ENCODE measurements at places on chromosomes 4 and X.

DNA sequence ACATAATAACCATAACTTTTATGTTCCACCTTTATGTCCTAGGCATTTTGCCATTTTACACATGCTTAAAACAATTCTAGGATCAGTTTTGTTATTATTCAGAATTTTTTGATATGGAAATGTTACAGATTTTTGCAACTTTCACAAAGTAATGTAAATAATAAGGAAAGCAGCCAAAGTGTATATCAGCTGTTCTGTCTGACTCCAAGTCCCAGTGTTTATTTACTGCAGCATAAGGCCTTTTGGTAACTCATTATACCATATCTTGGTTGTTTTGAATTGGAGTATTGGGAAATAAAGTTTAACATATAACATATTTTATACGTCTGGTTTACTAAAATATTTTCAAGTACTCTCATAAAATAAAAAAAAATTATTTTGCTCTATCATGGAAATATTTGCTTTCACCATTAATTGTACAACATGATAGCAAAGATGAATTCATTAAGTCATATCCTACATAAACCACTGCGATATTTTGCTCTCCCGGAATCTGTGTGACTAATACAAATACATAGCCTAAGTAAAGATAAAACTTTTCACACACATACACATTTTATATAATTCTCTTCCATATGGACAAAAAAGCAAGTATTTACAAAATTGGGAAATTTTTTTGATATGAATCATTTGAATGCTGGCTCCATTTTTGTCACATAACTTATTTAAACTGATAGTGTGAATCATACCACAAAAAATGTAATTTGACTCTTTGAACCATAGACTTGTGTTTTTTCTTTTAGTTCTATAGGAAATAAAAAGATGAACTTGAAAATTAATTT lies 399.0 kb downstream of the PABPC4L start:
- DNase-seq: no peak

- DNase-seq: no peak
Observed at GRCh38 chrX:56764975-56765791, 36.1 kb downstream of the NBDY start.

- peak; percentile 64 for DNase-seq
Observed at GRCh38 chr4:61786211-61786610, 586.1 kb downstream of the ADGRL3 start.

DNA sequence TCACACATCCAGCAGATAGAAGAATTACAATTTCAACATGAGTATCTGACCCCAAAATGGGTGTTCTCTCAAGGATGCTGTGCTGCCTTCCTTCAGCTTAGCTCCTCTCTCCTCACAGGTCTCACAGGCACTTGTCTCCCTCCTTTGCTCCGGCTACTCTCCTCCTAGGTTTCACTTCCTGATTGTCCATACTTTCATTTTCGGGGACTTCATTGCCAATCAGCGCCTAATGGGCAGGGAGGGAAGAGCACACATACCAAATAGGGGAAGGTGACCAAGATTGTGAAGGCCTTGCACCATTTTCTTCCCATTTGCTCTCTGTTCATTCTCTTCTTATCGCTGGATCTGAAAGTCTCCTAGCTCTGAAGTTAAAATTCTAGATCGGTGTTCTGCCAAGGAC lies 125.4 kb upstream of the EOLA2 start:
- DNase-seq: no peak

GRCh38 chr4:6727081-6727942 lies 11.3 kb downstream of the BLOC1S4 start:
- DNase-seq: no peak

GRCh38 chrX:46218373-46218772 lies 326.8 kb downstream of the ZNF674 start:
- DNase-seq: no peak

- no peak for DNase-seq
Observed at GRCh38 chr4:2277956-2278355, 16.0 kb upstream of the MXD4 start.

GRCh38 chr4:147157860-147158701 lies 212.4 kb upstream of the TTC29 start:
- no peak for DNase-seq

DNA sequence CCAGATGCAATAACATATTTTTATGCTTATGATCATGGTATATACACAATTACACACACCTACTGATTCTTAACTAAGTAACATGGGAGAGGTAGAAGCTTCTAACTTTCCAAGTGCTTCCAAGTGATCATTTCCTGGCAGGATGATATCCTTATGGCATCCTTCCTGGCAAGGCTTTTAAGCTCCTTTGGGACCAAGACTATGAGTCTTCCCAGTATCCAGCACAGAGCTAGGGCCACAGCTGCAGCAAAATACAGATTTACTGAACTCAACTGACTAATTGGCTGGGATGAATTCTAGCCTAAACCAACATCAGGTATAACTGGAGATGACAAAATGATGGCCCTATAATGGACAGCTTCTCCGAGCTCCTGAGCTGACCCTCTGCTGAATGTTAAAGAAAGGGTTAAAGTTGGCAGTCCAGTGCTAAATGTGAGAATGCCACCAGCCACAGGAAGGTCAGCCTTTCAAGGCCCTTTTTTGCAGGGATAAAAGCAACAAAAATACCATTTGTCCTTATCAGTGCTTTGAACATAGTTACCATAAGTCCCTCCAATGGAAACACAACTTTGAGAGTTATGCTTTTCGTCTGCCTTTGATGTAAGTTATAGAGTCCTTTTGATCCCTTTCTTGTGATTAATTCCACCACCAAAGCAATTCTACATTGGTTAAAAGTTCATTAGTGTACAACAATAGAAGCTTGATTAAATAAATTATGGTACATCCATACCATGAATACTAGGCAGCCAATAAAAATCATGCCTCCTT lies 73.4 kb downstream of the MGST2 start:
- no peak for DNase-seq

DNA sequence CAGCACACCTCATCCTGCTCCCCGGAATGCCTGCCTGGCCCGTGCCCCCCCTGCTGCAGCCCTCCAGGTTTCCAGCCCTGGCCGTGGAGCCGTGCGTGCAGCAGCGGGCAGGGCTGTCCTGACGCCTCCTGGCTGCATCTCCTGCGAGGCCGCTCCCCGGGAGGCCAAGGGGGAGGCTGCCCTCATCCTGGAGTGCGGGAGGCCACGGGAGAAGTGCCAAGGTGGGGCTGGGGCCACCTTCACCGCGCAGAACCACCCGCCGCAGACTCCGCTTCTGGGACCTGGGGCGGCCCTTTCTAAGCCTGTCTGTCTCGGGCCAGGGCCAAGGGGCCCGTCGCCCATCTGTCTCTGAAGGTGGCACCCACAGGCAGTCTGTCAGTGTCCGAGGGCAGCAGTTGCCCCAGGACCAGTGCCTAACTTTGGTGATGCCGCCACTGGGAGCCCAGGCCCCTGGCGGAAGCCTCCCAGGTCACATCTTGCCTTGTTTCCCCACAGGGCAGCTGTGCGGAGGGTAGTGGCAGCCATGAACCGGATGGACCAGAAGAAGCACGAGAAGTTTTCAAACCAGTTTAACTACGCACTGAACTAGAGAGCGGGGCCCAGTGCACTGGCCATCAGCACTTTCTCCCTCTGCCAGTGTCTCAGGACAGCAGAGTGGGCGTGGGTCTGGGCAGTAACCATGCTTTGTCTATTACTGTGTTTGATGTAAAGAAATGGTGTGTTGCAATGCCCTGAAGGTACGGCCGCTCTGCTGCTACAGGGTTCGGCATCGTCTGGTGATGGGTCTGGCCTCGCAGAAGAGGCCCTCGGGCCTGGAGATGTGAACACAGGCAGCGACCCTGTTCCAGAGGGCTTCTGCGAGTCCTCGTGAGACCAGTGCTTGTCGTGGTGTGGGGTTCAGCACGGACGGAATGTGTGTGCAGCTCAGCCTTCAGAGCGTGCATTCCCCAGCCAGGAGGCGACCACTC lies 20.6 kb downstream of the NKX1-1 start:
- DNase-seq: no peak

DNA sequence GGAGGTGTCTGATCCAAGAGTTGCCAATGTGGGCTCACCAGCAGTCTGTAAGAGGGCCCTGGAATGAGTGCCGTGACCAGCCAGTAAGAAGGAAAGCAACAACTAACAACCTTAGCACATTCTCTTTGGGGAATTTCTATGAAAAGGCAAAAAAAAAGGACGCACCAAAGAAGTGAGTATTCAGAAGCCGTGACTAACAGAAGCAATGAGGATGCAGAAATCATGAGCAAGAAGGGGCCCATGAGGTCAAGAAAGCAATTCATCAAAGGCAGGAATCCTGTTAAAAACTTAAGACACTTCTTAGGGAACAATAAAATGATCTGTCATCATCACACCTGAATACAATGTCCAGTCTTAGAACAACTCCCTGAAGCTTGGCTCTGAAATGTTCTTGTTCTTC lies 260.5 kb downstream of the RAPGEF2 start:
- no peak for DNase-seq

DNA sequence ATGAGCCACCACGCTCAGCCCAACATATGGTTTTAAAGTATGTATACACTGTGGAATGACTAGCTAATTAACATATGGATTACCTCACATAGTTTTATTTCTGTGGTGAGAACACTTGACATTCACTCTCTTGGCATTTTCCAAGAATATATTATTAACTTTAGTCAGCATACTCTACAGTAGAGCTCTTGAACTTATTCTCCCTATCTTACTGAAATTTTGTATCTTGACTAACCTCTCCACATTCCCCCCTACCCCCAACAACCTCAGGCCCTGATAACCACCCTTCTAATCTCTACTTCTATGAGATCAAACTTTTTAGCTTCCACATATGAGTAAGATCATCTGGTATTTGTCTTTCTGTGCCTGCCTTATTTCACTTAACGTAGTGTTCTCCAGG lies 38.6 kb upstream of the AGA start:
- DNase-seq: no peak

- DNase-seq: no peak
Observed at GRCh38 chr4:3827616-3828492, 61.7 kb downstream of the ADRA2C start.

- no peak for DNase-seq
Observed at GRCh38 chrX:31546126-31546525, 474.3 kb upstream of the FTHL17 start.

DNA sequence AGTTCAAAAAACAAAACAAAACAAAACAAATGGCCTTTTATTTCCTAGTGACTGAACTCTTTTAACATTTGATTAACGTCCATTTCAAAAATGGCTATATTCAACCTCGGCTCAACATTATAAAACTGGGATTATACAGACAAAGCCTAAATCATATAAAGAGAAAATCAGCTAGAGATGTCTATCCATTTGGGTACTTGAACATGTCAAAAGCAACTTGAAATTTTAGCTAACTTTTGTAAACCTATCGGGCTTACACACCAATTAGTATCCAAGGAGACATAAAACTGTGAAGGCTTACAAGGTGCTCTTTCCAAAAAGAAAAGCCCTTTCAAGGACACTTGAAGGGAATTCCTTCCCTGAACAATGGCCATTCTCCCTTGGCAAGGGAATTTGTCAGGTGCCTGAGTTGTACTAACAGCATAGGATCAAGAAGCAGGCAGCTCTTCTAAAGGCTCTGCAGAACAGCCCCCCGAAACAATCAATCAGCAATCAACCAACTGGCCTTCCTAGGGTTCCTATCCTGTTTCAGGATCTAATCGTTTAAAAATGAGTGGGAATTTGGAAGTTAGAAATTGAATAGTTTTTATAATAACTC lies 633.7 kb upstream of the HTR2C start:
- DNase-seq: no peak

- no peak for DNase-seq
Observed at GRCh38 chr4:55447108-55447708, 51.5 kb downstream of the TMEM165 start.

DNA sequence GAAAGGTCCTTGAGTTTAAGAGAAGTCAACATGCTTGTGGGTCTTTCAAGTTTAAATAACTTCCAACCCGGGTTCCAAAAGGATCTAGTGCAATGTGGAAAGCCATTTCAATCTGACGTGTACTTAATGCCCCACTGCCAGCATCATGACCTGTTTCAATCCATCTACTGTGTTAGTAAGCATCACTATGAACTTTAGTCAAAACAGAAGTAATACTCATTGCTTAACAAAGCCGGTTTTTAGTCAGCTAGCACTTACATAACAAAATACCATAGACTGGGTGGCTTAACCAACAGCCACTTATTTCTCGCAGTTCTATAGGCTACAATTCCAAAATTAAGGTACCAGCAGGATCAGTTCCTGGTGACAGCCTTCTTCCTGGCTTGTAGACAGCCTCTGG lies 677.5 kb downstream of the DMD start:
- DNase-seq: no peak

GRCh38 chr4:6472387-6473263 lies at the start of gene PPP2R2C:
Gene PPP2R2C (minus strand): TSS chr4:6472614. CDS start chr4:6472229, 385 bp downstream.
- no peak for DNase-seq

DNA sequence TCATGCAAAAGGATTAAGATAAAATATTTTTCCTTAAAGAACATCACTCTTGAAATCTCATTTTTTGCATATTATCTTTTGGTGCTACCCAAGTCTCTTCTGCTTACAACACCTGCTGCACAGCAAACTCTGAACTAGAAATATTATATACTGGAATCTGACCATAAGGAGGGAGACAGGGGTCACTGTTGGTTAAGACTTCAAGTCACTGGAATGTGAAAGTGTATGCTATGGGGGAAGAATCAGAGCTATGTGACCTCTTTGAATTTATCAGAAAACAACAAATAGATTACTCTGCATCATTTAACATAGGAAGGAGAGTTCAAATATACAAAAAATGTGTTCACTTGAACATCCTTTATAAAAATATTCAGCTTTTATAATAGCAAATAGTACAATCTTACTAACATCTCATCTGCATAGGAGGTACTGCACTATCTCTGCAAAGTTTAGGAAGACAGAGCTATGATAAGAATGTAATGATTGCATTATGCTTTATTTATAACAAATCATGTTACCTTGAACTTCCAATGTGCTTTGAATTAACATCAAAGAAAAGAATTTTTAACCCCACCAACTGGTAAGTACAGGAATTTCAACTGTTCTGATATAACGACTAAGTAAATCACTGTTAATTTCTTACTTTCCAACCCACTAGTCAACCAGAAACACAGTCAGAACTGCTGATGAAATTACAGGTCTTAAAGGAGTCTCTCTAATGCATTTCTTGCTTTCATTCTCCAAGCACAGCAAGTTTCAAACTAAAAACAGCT lies 69.8 kb downstream of the ZNF827 start:
- no peak for DNase-seq

- DNase-seq: no peak
Observed at GRCh38 chr4:88843067-88843685, 145.5 kb upstream of the NAP1L5 start.

DNA sequence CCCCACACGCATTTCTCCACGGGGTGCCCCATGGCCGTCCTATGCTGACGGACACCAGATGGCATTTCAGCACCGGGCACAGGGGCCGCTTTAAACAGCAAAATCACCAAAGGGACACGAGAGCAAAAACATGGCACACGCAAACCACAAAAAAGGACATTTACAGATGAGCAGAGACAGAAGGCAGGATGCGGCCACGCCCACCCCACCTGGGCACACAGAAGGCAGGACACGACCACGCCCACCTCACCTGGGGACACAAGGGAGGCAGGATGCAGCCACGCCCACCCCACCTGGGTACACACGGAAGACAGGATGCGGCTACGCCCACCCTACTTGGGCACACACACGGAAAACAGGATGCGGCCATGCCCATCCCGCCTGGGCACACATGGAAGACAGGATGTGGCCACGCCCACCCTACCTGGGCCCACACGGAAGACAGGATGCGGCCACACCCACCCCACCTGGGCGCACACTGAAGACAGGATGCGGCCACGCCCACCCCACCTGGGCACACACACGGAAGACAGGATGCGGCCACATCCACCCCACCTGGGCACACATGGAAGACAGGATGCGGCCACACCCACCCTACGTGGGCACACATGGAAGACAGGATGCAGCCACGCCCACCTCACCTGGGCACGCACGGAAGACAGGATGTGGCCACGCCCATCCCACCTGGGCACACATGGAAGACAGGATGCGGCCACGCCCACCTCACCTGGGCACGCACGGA lies 69.1 kb downstream of the FAM53A start:
- DNase-seq: no peak

Measured in cerebellar nuclear complex (tissue), 1 donor.